ENCODE measurements at places on chromosomes 6 and 20.

DNA sequence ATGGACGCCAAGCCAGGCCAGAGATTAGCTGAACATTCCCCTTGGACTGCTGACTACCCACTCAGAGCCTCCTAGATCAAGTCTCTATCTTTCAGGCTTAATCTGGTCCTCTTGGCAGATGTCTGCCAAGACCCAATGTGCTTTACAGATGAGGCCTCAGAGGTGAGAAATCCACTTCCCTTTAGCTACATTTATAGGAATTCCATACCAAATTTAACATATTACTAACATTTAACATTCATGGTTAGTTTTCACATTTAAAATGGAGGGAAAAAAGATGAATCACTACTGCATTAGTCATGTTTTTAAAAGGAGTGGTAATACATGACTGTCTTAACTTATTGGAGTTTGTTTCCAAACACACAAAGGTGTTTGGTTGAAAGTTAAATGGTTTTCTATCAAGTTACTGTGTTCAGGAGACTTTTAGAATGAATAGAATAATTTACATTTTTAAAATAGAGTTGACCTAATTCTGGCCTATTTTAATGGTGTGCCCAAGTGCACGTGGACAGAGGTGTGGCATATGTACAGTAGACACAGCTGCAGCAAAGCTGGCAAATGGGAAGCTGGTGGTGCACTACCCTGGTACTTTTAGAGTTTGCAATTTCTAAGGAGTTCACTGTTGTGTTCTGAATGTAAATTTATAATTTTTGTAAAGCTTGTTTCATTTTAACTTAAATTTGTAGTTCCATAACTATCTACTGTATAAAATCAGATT, 41.9 kb upstream of the CALHM6 start:
- DNase-seq = no peak

- DNase-seq = no peak
These were observed 642.6 kb downstream of the KIF16B start for GRCh38 chr20:15930311-15931305.

DNA sequence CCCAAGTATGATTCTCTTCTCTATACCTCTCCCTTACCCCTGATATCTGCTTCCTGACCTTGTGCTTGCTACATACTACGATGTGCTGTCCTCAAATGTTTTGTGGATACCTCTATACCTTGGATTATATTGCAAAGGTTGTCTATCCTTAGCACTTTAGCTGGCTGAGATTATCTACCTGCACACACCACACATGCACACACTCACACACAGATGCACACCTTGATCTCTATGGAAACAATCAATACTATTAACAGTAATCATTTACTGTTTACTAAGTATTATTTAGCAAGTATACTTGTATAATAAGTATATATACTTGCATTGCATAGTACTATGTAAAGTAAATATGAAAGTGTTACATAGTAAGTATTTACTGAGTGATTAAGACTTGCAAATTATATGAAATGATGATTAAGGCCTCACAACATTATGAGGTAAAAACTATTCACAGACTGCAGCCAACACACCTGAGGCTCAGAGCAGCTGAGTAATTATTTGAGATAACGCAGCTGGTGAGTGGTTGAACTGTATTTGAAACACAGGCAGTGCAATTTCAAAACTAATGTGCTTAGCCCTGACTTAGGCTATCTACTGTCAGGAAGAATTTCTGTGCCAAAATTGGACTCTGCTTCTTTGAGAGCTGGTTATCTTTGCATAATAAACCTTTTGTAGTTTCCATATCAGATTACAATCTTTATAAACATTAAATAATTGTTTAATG, 699.9 kb downstream of the FRK start:
- no peak for DNase-seq

DNA sequence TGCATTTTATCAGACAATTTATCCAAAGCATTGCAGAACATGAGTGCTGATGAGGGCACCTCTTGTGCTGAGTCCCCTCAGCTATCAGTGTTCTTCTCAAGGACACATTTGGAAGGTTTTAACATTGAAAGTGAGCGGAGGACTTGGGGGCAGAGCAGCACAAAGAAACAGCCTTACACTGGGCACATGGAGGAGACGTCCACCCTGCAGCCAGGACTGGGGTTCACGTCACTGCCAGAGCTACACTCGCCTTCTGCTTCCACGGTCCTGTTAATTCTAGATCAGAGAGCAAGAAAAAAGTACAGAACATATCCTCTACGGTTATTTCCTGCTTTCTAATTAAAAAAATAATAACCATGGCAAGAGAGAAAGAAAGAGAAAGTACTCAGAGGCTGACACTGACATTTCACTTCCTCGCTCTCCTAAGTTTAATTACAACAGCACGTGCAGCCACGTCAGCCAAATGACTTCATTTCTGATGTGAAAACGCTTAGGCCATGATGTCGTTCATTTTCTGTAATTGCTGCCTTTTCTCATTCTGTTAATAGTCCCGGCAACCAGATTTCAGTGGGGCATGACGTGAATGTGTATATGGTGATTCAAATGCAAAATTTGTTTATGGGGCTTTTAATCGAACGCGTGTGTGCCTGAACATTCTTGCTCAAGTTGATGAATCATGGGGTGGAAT, 5.1 kb downstream of the PRND start:
- DNase-seq = peak; percentile 76

DNA sequence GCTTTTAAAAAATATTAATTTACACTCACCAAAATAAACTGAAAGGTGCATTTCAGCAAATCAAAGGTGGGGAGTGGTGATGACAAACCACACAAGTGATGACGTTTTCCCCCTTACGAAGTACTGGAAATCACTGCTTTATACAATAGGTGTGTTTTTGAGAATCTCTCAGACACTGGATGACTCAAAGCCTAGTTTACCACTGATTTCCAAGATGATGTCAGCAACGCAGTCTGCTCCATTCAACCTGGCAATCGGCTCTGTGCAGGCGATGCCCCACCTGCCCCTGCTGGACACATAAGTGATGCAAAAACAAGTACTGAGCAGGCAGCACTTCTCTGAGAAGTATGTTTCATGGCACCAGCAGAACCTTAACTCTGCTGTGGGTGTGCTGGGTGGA, 114.4 kb downstream of the SOD2 start:
- no peak for DNase-seq
